Uterus (tissue), 4 donors: ENCODE measurements at places on chromosomes 2 and 18. TPM values are rescaled to one million over a fixed set of nuclear protein-coding genes. Genes with fewer than 3 reads are reported as not detected.

- no peak for DNase-seq
Measured at GRCh38 chr2:218172845-218173244, 6.1 kb upstream of the CXCR1 start.

The SLC4A5 gene
- 3.9 TPM for total RNA-seq

DNA sequence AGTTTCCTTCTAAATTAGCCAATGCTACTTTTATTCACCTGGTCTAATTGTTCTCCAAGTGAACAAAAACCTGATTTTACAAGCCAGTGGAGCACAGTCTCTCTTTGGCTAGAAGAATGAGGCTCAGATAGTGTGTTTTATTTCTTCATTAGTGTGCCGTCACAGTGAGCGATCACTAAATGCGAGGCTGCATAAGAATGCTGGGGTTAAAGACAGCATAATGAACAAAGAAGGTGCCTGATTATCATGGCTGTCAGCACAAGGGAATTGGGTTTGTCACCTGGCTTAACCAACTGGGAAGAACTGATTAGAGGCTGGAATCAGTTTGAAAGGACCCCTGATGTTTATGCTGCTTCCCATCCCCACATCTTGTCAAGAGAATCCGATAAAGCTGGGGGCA lies 76.4 kb downstream of the EPHA4 start:
- DNase-seq = no peak

DNA sequence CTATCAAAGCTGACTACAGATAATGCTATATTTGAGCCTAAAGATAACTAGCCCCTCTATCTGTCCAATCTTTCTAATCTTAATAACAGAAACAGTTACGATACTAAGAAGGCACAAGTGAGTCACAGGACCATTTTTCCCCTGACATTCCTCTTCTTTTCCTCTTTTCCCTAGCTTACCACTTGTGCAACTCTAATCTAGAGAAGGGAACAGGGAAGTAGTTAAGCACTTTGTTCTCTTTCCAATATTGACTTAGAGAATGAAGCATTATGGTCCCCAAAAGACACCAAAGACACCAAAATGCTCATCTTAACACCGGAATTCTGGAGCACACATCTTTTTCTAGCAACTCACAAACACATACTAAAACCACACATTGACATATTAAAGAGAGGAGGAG lies 1.8 kb downstream of the PDE11A start:
- no peak for DNase-seq

DNA sequence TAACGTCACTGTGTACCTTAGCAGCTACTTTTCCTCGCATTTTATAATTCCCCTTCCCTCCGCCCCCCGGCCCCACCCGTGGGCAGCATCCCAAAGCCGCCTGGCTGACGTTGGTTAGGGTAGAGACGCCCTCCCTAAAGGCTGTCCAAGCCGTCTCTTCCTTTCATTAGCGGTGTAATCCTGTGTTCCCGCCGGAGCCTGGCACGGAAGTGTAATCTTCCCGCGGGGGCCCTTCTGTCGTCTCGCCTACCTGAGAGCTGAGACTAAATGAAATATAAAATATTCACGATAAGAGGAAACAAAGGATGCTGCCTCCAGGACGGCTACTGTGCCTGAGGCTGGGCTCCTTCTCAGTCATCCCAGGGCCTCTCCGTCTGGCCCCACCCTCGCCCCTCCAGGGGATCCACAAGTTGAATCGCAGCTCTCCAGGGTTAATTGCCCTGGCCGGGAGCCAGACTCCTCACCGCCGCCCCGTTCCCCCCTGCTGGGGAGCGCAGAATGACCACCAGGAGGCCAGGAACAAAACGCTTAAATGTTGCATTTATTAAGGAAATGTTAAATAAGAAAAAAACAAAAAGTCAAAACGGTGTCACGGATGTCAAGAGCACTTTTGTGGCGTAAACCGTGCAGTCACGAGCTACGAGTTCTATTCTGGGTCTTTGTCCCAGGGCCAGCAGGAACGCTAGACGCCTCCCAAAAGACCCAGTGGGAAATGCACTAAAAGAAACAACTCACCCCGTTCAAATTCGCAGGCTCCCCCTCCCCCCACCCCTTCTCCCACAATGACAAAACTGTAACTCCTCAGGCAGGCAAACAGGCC lies 1.5 kb downstream of the RPRM start:
- DNase-seq = peak; percentile 32

The ADCYAP1 gene
- total RNA-seq = 0.97 TPM

The KLHL41 gene
- not detected for total RNA-seq

- DNase-seq = no peak
Measured at GRCh38 chr2:28095622-28096021, 205.1 kb downstream of the BABAM2 start.

The CFAP65 gene
- 2.6 TPM for total RNA-seq

GRCh38 chr2:72951303-72952095 lies 34.2 kb downstream of the EMX1 start:
- no peak for DNase-seq

- DNase-seq = no peak
Measured at GRCh38 chr18:31407649-31408048, 31.1 kb downstream of the DSG4 start.

DNA sequence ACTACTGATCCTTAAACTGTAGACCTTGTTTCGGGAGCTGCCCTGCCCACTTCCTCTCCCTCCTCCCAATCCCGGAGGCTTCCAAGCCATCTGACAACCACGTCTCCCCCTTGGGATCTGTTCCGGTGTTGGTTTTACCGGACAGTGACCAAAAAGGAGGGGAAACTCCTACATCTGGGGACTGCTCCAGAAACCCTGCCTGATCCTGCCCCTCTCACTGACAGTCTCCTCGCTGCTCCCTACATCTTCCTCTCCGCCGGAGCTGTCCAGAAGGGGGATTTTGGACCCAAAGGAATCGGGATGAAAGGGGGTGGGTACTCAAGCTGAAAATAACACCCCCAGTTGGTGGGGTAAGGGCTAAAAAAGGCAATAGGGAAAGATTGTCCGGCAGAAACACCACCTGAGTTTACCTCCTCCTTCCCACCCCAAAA lies 1.5 kb downstream of the INO80D start:
- DNase-seq = peak; percentile 77

DNA sequence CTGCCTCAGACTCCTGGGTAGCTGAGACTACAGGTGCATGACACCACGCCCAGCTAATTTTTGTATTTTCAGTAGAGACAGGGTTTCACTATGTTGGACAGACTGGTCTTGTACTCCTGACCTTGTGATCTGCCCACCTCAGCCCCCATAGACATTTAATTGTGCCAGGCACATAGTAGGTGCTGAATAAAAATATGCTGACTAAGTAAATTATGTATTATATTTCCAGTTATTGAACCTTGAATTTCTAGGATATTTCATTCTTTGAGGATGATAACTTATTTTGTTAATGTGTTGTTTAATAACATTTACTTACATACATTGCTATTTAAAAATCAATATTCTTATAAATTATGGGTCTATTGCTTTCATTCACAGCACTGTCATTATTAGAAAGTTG lies 190.4 kb upstream of the LRRTM4 start:
- DNase-seq = no peak

DNA sequence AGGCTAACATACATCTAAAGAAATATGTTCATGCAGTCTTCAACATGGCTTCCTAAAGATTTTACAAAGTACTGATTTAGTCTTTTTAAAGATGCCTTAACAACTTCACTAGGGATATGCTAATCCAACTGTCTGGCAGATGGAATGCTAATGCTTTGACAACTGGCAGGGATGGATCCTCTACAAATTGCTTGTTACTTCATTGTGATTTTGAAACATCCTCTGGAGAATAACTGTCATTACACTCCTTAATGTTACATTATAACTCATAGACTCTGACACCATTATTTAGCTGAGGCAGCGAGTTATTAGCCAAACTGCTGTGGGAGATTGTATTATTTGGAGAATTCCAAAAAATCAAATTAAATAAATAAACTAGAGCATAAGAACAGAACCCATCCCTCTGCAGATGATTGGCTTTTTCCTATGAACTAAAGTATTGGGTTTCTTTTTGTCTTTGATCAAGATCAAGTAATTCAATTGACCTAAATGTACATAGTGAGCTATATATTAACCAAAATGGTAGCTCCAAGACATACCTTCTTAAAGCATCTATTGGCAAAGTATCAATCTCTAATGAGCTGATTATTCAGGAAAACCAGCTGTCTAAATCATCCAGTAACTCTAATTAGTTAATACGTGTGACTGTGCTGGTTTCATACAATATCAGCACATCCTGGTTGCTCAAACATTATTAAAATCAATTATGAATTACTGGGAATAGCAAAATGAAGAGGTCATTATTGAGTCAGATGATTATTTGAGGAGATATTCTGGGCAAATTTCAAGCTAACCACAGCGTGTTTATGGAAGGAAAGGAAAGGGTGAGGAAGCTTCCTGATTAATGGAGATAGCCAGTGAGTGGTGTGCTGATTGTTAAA lies 321.3 kb upstream of the TFPI start:
- no peak for DNase-seq

The SDC1 gene
- 3.0 TPM for total RNA-seq

The FAM237A gene
- total RNA-seq = not detected

DNA sequence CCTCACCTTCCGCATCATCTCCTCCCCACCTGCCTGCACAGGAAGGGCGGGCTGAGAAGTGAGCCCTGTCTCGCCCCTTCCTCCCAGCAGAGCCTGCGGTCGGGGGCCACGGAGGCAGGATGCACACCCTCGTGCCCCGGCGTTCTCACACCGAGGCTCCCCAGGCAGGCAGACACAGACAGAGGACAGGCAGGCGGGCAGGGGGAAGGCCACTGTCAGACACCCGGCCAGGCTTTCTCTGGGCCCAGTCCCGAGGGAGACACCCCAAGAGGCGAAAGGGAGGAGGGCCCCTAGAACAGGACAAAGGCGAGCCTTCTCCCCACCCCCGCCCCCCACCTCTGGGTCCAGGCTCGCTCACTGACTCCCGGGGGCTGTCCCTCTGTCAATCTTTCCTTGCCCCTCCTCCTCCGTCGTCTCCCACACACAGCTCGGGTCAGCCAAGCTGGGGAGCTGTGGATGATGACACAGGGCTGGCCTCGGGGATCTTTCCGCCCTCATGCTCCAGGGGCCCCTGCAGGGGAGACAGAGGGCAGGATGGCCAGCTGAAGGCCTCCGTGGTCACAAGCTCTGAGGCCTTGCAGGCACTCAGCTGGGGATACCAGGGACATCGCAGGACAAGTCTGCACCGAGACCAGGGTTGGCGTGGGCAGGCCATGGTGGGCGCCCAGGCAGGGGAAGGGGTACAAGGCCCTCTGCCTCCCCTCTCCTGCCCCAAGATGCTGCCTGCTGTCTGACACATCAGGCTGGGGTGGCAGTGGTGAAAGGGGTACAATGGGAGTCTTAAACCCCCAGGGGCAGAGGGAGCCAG lies 24.9 kb downstream of the BIN1 start:
- peak; percentile 86 for DNase-seq

The NPHP1 gene
- total RNA-seq = 35.6 TPM

DNA sequence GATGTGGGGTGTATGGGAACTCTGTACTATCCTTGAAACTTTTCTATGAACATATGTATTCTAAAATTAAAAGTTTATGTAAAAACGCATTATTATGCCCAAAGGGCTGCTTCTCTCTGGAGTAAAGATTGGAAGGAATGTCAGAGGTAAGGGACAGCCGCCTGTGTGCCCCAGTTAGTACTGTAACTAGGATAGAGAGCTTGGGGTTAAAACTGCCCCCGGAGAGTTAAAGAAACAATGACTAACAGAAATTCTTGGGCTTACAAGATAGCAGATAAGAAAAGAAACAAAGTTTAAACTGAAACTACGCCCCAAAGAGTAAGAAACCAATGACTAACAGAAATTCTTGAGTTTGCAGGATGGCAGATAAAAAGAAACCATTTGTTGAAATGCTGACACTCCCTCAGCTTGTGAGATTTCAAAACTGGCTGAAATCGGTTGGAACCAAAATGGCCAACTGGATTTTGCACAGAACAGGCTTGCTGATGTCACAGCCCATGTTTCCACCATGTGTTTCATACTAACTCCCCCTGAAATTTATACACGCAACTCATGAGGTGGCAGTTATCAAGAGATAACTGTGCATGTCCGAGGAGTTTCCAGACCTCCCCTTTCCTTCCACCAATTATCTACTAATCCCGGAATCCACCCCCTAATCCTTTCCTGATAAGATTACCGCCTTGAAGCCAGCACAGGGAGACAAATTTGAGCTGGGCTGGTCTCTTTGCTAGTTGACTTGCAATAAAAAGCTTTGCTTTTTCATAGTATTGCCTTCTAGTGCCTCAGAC lies 8.7 kb upstream of the TXNDC2 start:
- peak; percentile 66 for DNase-seq

GRCh38 chr2:201432038-201432620 lies 19.1 kb downstream of the TRAK2 start:
- DNase-seq = no peak

The CACNB4 gene
- total RNA-seq = 2.1 TPM

- DNase-seq = no peak
Measured at GRCh38 chr2:234816056-234816455, 135.8 kb upstream of the SH3BP4 start.

The EIF2AK2 gene
- total RNA-seq = 73.2 TPM

The PSMA8 gene
- total RNA-seq = not detected

The SLC25A12 gene
- total RNA-seq = 69.4 TPM

DNA sequence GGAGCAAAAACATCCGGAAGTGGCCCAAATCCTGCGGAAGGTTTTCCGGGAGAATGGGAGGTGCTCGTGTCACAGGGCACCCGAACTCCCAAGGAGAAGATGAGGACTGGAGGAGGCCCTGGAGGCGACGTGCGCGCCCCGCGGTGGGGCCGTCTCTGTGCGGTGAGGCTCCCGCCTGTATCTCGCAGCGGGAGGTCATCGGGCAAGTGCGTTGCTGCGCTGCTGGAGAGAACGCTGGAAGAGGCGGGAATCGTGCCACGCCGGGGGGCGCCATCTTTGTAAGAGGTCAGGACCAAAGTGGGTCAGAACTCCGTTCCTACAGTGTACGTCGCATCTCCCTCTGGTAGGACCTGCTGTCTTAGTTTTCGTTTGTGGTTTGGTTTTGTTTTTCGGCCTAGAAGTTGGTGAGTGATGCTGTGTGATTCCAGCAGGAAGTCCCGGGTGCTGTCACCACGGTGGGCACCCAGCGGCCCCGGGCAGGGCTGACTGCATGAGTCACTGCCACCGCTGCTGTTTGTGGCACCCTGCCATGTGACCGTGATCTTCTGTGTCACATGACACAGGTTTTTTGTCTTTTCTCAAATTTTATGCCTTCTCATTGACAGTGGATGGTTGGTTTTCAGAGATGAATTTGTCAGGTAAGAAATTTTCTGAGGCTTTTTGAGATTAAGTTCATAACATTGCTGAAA lies 21.5 kb upstream of the ATP9B start:
- DNase-seq = no peak

DNA sequence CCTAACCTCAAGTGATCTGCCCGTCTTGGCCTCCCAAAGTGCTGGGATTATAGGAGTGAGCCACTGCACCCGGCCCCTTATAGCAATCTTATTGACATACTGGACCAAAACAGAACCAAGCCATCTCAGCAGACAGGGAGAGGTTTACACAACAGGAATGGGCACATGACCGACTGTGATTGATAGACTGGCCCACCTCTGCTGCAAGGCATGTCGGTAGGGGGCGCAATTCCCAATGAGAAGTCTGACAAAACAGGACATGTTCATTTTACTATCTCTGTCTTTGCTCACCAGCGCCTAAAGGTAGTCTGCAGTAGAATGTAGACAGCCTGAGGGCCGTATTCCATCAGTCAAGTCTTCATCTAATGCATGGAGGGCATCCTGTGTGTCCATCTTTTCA lies 2.0 kb downstream of the LYPD6B start:
- DNase-seq = no peak
